ENCODE measurements at places on chromosomes 13 and 19.

GRCh38 chr19:10417541-10418234, 2.6 kb upstream of the PDE4A start:
- no peak for DNase-seq

DNA sequence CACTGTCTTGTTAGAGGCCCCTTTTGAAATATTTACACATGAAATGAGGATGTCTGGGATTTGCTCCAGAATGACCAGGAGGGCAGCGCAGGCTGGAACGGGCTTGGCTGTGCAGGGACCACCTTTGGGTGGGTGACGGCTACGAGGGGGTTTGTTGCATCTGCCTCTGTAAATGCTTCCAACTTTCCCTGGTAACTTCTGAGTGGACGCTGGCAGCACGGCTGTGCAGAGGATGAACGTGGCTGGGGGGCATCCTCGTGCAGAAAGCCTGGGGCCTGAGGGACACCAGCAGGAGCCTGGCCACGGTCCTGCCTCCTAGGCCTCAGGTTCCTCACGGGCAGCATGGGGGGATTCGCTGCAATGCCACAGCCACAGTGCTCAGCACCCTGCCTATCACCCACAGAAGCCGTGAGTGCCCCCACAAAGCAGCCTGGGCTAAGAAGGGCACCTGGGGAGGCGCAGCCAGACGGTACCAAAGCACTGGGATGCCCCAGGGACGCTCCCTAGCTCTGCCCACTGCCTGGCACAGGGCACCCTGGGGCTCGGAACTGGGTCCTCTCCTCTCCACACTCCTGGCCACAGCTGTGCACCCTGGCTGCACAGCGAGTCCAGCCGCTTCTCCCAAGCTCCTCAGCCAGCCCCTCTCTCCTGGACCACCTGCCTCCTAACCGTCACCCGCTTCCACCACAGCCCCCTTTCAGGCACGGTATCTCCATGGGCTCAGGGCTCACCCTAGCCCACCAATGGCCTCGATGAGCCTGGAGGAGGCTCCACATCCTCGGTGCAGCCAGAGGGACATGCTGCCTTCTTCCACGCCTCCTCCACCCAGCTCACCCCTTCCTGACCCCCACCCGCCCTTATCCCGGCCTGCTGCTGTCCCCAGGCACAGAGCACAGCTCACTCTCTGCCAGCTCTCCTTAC, 44.5 kb downstream of the MLLT1 start:
- DNase-seq: peak; percentile 68

GRCh38 chr13:40356011-40356410, 310.4 kb downstream of the FOXO1 start:
- no peak for DNase-seq

DNA sequence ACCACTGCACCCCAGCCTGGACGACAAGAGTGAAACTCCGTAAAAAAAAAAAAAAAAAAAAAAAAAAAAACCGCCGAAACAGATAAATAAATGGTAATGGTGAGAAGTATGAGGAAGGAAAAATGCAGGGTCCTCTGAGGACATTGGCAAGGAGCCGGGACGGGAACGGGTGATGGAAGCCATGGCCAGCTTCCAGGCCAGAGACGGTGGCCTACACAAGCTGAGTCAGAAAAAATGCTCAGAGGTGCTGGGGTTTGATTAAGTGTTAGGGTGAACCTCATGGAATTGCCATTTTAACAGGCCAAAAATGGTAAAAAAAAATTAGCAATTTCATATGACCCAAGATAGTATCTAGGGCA, 866 bp upstream of the ZSWIM4 start:
- no peak for DNase-seq

All from chondrocyte (in vitro differentiated cells).